NCI-H1436 (cell line): ENCODE measurements at places on chromosomes 6 and 20.
A peak's percentile ranks its signal among the peaks of the same experiment; 100 is the strongest.

- DNase-seq, result no peak
Measured at GRCh38 chr20:62860391-62860923, 1.2 kb downstream of the TCFL5 start.

- DNase-seq, result no peak
Measured at GRCh38 chr6:75460681-75461080, 32.9 kb downstream of the FILIP1 start.

DNA sequence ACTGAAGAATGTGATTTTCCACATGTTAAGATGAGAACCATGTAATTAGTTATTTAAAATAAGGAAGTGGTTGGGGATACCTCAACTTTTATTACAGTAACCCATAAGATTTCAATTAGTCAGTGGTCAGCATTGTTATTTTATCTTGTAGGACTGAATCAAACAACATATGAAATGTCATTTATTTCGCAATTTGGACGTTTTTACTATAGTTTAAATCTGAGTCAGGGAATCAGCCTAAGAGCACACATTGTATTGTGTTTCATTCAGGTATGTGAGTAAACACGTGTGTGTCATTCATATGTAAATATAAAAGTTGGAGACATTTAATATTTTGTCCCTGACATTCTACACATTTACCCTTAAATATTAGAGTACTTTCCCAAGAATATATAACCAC, 1418.7 kb downstream of the GRIK2 start:
- no peak for DNase-seq

DNA sequence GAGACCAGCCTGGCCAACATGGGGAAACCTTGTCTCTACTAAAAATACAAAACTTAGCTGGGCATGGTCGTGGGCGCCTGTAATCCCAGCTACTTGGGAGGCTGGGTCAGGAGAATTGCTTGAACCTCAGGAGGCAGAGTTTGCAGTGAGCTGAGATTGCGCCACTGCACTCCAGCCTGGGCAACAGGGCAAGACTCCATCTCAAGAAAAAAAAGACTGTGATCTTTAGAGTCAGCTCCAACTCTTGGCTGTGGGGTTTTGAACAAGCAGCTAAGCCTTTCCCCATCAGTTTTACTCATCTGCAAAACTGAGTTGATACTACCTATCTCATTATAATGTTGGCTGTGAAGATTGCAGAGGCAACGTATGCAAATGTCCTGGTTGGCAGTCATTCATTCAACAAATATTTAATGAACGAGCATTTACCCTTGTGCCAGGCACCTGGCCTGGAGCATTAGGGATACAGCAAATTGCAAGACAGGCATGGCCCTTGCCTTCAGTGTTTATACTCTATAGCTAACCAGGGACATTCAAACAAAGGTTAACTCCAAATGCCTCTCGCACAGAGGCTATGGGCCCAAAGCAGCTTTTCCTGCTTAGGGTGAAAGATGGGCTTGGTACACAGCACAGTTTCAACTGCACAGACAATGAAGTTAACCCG, 37.8 kb downstream of the ILRUN start:
- DNase-seq, result no peak

GRCh38 chr6:123276546-123276980, 280.5 kb downstream of the CLVS2 start:
- DNase-seq, result no peak

- no peak for DNase-seq
Measured at GRCh38 chr6:32844839-32845383, 1.1 kb upstream of the PSMB8 start.

GRCh38 chr6:137640086-137640485, 145.9 kb upstream of the OLIG3 start:
- DNase-seq, result no peak

DNA sequence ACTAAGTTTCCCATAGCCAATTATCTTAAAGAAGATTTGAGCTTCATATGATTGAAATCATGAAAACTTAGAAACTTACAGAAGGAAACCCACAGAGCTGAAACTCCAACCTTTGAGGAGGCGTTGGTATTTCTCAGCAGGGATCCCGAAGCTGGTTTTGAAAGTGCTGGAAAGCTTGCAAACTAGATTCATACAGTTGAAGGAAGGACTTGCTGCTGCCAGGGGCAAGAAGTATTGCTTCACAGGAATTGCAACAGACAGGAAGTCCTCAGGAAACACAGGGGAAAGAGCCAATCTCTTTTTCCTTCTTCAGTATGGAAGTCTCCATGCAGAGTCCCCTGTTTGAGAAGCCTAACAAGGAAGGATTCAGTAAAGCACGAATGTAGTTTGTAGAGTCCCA, 419.7 kb downstream of the CD109 start:
- no peak for DNase-seq

- no peak for DNase-seq
Measured at GRCh38 chr6:149266659-149267058, 50.9 kb upstream of the TAB2 start.

GRCh38 chr6:121319112-121319553, 15.1 kb downstream of the TBC1D32 start:
- no peak for DNase-seq

GRCh38 chr6:43984442-43985321, 142.6 kb downstream of the MRPL14 start:
- no peak for DNase-seq

DNA sequence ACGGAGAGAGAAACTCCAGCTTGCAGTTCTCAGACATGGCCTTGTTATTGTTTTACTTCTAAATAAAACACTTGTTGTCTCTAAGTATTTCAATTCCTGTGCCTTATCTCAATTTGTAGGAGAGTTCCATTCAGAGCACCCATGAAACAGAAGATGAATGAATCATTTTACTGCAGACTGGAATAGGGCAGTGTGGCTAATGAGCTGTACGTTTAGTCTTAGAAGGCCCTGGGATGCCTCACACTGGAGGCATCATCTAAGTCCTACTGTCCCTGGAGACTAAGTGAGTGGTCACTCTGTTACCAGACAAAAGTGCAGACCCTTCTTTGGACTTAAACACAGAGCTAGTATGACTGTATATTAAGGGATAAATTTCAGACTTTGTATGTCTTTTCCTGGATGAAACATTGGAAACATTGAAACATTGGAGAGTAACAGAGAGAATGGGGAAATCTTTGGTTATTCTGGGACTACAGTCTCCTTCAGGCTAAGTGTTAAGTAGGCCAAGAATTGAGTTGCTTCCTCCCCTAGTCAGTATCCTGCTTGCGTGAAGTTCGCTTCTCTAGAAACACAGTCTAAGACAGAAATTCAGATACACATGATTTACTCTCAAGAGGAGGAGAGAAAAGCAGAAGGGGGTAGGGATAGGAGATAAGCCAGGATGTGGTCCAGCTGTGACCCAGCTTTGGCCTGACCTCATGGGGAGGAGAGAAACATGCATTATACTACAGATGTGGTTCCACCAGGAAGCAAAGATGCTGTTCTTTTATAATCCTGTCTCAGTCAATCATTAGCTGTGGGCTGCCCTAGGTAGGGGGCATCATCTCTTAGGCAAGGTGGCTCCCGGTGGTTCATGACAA, 167.4 kb upstream of the BMP2 start:
- DNase-seq, result no peak

DNA sequence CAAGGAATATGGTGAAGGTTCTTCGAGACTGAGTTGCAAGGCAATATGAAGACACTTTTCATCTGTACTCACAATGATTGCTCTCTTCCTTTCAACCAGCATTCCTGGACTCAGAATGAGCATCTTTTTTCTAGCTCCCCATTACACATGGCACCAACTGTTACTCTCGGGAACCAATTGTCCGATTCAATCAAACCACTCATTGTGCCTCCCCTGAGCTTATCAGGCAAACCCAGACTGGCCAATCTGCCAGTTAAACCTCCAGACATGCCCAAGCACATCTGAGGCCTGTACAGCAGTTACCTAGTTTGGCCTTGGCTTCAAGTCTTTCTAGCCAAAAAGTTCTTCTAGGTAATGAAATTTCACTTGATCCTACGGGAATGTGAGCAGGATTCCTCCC, 164.1 kb downstream of the ID4 start:
- peak; percentile 69 for DNase-seq

DNA sequence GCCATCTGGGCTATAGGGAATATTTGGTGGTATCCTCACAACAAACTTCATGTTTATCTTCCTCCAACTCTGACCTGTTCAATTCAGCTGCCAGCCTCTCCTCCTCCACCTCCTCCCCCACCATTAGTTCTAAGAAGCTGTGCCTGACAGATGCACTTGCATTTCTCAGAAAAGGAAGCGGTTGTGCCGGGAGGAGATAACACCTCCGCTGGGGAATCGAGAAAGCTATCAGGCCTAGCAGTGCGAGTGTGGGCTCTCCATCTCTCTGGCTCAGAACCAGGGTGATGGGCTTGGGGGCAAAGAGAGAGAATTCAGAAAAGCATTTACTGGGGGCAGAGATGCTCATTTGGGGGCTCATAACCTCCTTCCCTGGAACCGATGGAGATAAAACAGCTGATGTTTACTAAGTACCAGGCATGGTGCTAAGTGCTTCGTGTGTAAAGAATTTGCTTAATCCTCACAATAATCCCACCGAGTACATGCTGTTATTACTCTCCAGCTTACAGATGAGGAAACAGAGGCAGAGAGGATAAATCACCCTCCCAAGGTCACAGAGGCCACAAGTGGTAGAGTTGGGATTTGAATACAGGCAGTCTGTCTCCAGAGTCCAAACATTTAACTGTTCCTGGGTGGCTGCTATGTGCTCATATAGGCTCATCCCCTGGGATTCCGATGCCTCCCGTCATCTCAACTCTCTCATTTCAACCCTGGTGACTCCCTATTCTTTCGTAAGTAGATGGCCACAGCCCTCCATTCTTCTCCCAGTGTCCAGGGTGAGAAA, 38.3 kb downstream of the COX4I2 start:
- DNase-seq, result no peak

DNA sequence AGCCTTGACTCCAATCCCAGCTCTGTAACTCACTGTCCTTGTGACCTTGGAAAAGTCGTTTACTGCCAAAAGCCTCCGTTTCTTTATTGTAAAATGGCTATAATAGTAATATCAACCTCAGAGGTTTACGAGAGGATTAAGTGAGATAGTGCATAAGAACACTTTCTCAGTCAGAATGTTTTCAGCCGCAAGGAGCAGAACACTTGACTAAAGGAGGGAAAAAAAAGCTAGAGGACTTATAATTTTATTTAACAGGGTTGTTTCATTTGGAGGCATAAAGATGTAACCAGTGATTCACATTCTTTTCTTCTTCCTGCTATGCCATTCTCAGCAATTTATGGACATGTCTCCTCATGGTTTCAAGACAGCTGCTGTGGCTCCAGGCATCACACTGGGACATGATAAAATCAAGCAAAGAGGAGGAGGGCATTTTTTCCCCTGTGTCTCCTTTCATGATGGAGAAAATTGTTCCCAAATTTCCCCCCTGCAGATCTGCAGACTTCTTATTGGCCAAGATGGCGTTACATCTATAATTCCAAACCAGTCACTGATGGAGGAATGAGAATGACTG, 143.0 kb upstream of the PTPN1 start:
- DNase-seq, result no peak

DNA sequence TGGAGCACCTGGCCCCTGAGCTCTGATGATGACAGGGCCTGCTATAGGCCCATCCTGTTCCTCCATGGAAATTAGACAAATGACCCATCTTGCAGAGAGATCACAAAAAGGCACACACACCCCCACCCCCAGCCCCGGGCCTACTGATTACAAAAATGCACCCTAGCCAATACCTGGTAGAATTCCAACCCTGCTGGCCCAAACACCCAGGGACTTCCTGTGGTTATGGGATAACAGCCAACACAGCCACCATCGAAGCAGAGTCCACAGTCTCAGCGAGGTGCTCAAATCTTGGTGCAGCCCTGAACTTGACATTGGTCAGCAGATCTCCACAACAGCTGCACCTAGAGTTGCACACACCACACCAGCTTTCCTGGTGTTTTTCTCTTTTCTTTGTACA, 17.0 kb downstream of the NCR2 start:
- DNase-seq, result no peak

GRCh38 chr6:6704103-6705060, 115.9 kb downstream of the LY86 start:
- DNase-seq, result peak; percentile 32

DNA sequence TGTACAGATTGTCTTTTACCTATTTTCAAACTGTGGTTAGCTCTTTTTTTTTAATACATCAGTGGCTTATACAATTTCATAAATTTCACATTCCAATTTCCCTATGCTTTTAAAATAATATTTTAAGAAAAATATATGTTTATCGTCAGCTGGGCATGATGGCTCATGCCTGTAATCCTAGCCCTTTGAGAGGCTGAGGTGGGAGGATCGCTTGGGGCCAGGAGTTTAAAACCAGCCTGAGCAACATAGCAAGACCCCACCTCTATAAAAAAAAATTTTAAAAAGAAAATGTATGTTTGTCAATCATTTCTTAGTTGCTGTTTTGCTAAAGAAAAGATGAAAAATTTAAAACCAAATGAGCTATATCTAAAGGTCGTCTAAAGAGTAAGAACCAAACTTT, 3.4 kb downstream of the GJA1 start:
- no peak for DNase-seq

DNA sequence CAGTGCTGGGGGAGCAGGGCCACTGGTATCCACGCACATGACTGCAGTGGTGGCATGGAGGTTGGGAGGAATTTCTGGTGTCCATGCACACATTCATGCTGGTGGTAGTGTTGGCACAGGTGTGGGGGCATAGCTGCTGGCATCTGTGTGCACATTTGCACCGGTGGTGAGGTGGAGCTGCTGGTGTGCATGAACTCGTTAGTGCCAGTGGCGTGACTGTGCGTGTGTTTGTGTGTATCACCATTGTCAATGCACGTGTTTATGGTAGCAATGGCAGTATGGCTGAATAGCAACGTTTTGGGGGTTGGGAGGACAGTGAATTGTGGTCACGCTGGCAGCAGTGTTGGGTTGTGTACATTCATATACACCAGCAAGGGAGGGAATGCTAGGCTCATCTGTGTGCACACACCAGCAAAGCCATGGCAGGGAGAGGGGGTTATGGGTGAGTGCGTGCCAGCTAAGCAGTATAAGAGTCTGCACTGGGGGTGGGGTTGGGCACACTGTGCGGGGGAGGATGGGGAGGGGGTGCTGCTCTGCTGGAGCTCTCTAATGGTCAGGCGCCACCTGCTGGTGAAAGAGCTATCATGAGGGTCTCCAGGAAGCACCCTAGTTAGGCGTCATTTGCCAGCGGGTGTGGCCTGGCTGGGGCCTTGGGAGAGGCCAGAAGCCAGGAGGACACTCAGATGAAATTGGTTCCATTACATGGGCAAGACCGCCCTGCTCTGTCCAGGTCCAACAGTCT, 626.1 kb upstream of the ID4 start:
- no peak for DNase-seq

GRCh38 chr6:145891565-145891964, 72.6 kb downstream of the SHPRH start:
- DNase-seq, result no peak

DNA sequence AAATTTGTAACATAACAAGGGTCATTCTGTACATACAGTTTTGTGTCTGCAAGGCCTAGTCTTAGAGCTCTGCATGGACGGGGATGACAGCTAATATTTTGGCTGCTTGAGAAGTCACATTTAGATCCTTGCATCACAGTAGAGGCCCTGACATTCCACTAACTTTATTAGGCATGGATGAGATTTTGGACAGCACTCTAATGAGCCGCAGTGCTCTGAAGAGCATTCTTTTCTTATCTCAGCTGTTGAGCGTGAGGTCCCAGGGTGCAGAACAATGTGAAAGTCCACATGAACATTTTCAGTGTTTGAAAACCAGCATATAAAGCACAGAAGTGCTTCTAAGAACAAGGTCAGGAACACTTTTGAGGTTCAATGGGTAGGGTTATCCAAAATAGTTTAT, 58.9 kb downstream of the IPCEF1 start:
- no peak for DNase-seq

- DNase-seq, result no peak
Measured at GRCh38 chr20:34941226-34941625, 14.4 kb downstream of the GSS start.

- DNase-seq, result no peak
Measured at GRCh38 chr6:157860505-157860991, 37.5 kb downstream of the SNX9 start.
